ENCODE measurements at places on chromosomes 2 and 18.

DNA sequence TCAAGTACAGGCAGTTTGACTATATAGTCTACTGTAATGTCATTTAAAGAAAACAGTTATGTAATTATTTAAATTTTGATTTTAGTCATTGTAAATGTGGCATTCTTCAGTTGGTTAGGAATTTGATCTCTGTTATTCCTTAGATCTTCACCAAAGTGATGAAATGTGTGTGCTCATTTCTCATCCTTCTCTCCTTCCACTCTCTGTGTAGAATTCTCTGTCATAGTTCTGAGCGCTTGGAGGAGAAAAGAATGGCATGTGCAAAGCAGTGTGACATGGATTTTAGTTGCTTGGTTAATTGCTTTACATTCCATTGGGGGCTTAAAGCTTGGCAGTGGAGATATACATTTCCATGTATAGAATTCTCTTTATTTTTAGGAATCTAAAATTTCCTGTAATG is 14.8 kb downstream of the PIK3C3 start:
- no peak for DNase-seq

GRCh38 chr18:50399582-50399981 is 24.7 kb downstream of the SKA1 start:
- DNase-seq = no peak

GRCh38 chr2:61288070-61288841 is 126.3 kb downstream of the C2orf74 start:
- DNase-seq = no peak

DNA sequence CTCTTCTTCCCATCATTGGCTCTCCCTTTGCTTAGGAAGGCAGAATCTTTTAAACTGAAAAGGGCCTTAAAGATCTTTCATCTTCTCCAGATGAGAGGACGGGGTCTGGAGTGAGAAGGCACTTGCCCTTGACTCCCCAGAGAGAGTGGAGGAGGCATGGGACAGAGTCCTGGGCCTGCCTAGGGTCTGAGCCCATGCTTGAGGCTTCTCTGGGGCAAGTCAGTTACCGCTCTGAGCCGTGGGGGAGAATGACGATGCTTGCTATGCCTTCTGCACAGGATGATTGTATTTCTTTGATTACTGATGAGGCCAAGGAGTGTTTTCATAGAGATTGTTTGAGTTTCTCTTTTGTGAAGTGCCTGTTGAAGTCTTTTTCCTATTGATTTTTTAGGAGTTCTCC is 921 bp downstream of the PLB1 start:
- no peak for DNase-seq

DNA sequence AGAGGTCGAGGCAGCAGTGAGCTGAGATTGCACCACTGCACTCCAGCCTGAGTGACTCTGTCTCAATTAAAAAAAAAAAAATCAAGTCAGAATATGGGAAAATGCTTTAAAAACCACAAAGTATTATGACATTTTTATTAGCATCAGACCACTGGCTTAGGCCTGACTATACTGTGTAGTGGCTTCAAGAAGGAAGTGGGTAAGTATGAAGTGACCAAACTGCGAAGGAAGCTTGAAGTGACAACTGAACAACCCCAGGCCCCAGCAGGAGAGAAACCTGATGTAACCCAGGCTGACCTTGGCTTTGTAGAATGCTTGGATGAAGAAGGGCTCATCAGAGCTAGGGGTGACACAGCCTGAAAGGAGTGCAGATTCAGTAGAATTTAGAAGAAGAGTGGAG is 21.4 kb upstream of the HAAO start:
- DNase-seq = no peak

GRCh38 chr2:224909885-224910573 is 132.2 kb downstream of the DOCK10 start:
- no peak for DNase-seq

DNA sequence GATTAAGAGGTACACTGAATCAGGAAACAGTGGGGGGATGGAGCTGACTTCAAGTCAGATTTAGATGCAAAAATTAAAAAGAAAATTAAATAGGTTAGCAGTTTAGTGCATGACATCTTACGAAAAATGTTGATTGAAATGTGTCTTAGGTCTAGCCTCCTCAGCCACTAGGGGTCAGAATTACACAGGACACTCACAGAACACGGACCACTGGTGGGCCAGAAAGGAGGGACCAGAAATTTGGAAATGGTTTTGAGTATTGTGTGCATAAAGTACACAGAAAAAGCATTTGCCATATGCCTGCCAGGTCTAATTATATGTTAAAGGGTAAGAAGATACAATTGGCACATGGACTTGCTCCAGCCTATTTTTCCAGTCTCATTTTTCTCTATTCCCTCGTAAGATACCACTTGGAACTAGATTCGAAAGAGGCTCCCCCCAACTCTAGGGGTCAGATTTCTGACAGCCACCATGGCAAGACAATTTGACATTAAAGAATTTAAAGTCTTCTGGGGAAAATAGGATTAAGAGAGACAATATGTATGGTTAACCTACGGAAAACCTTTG is 550.2 kb upstream of the SETBP1 start:
- DNase-seq = no peak

- no peak for DNase-seq
These were observed 136.5 kb upstream of the RND3 start for GRCh38 chr2:150624001-150624401.

- no peak for DNase-seq
These were observed 15.0 kb upstream of the ACVR1 start for GRCh38 chr2:157890969-157891642.

- DNase-seq = no peak
These were observed 539.3 kb downstream of the METTL4 start for GRCh38 chr18:2032036-2032435.

DNA sequence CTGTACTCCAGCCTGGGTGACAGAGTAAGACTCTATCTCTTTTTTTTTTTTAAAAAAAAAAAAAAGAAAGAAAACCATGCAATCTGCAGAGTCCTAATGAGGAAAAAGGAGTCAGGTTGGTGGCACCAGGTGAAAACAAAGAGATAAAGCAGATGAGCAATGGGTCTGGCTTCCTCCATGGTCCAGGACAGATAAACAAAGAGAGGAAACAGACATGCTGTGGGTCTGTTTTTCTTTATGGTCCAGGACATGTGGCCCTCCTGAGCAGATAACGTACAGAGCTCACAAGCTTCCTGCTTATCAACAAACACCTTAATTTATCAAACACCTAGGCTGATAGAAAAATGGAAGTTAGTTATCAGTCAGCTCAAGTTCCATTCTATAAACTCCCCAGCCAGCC is 24.4 kb upstream of the TUBB6 start:
- no peak for DNase-seq

- no peak for DNase-seq
These were observed 50.1 kb upstream of the CRACDL start for GRCh38 chr2:98985905-98986666.

DNA sequence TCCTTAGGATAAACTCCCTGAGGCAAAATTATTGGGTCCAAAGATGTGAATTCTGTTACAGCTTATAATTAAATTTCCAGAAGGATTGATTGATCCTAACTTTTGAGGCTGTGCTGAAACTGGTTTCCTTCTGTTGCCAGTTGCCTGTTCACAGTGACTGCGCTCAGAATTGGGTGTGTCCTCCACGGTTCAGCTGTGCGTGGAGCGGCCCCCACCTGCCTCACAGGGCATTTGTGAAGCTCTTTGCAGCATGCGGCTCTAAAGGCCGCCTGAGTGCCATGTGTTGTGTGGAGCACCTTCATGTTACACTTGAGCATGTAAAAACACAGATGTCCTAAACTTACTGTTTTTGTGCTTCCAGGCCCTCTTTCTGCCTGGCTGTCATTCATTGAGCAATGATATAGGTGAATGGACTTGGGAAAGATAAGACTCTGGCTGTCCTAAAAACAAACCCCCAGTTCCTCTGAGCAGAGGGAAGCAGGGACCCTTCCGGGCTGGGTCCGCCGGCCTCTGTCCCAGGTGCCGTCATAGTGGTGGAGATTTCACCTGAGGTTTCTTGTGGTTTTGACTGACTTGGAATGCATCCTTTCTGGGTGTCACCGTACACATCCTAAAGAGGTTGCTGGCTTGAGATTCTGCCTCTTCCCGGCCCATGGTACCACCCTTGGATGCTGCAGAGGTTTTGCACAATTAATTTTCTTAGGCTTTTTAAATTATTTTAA is 173.6 kb downstream of the LDLRAD4 start:
- DNase-seq = no peak

DNA sequence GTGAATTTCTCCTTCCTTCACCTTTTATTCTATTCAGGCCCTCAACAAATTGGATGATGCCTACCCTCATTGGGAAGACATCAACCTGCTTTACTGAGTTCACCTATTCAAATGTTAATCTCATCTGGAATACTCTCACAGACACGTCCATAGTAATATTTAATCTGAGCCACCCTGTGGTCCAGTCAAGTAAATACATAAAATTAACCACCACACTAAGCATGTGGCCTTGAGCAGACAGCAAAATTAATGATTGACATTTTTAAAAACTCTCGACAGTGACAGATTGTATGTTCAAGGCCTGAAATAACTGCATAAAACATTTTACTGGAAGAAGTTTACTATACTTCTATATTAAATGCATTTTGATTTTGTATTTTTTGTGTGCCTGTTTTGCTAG is 540.6 kb upstream of the GCFC2 start:
- no peak for DNase-seq

GRCh38 chr2:39679805-39680204 is 14.1 kb downstream of the TMEM178A start:
- DNase-seq = no peak

DNA sequence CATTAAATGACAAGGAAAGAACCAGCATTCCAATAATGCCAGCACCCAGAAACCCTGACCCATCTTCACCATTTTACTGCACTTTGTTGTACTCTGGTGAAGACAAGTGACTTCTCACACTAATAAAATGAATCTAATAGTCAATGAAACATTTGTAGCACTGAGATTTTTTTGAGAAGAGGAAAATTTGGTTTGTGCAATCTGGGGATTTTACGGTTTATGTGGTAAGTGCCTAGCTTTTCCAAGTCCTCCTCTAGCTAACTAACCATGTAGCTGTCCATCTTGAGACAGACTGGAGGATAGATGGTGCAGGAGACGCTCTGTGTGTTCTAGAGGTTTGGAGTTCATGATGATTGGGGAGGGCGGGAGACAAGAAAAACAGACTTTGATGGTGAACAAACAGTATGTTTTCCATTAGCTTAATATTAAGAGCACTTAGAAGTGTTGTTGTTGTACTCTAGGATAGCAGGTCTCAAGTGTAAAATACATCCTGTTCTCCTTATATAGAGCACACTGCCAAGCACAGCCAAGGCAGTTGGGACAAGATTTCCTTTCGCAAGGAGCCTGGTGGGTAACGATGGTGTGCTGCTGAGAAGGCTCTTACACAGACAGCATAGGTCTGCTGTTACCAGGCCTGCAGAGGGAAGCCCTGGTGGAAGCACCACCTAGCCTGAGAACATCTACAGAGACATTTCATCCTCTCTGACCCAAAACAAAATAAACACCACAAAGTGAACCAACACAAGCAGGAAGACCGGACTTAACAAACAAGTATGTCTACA is 83.7 kb downstream of the BCL11A start:
- DNase-seq = no peak

- DNase-seq = peak; percentile 80
These were observed 18.6 kb upstream of the COL6A3 start for GRCh38 chr2:237432484-237433092.

DNA sequence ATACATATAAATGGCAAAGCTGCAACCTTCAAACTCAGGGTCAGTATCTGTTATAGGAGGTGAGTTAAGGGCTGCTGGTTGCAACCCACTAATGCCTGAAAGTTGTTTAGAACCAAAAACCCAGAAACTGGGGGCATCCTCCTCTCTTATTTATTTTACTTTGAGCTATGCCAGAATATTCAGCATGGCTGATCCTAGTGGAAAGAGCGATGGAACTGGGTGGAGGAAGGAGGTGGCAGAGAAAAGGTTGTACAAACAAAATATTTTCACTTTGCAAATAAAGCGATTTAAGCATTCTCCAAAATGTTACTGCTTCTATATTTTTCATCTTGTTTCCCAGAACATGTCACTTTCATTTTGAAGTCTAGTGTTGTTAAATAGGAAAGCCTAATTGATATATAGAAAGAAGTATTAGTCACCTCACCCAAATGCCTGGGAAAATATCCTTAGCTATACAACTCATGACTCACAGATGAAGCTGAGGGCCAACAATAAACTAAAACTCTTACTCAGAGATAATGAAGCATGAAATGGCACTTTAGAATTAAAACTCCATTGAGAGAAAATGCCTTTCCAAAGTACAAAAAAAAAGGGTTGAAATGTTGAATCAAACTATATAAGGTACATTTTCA is 251.4 kb upstream of the UBE2E3 start:
- no peak for DNase-seq

DNA sequence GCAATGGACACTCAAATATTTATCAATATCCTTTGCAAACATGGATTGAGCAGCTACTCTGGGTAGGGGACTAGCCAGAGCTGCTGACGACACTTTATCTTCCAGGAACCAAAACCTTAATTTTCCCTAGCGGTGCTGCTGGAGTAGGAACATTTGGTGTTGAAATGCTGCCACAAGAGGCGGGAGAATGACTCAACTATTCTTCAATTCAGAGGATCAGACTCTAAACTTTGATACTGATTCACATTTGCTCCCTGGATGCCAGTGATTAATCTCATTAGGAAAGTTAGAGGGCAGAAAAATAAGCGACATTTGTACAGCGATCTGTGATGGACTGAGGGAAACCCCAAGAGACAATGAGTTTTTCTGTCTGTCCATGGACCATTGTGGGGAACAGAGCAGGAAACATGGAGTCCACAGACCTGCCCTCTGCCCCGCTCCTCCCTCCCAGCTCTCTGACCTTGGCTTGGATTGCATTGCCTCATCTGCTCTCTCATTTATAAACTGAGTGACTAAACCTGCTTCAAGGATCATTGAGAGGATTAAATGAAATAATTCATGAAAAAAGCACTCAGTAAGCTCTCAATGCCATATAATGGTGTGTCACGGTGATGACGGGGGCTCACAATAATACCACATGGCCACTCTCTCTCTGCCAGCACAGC is 12.6 kb upstream of the EPB41L3 start:
- DNase-seq = no peak

GRCh38 chr2:204110338-204110741 is 173.8 kb downstream of the ICOS start:
- DNase-seq = peak; percentile 36

- DNase-seq = no peak
These were observed 74.4 kb upstream of the SOX11 start for GRCh38 chr2:5617796-5618195.

- DNase-seq = no peak
These were observed 24.9 kb downstream of the FHOD3 start for GRCh38 chr18:36322408-36322728.

GRCh38 chr2:159129824-159130223 is 156.7 kb downstream of the WDSUB1 start:
- DNase-seq = no peak

- no peak for DNase-seq
These were observed 312.6 kb downstream of the DPP10 start for GRCh38 chr2:114754907-114755563.
